ENCODE measurements at places on chromosomes 6 and 20.

DNA sequence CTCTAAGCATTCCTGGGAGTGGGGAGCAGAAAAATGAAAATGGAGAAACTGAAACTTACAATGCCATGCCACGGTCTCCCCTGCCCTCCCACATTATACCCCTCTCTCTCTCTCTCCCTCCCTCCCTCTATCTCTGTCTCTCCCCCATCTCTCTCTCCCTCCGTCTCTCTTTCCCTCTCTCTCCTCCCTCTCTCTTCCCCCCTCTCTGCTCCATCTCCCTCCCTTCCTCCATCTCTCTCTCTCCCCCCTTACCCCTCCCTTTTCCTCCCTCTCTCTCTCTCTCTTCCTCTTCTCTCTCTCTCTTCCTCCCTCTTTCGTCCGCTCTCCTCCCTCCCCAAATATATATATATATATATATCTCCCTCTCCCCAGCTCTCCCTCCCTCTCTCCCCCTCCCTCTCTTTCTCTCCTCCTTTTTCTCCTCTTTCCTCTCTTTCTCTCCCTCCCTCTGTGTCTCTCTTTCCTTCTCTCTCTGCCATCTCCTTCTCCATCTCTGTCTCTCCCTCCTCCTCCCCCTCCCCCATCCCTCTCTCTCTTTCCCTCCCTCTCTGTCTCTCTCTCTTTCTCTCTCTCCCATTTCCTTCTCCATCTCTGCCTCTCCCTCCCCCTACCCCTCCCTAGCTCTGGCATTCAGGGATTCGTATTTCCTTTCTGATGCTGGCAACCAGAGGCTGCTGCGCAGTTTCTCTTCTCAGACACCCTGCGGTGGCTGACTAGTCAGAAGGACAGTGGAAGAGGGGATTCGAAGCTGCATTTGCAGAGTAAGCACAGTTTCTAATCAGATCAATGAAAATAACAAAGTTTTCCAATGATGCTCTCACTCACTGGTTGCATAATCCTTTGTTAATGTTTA is 13.9 kb upstream of the VAPB start:
- DNase-seq, result no peak

GRCh38 chr6:54100411-54101006 is 10.7 kb upstream of the MLIP start:
- no peak for DNase-seq

- DNase-seq, result no peak
These were observed 28.3 kb upstream of the TLDC2 start for GRCh38 chr20:36847710-36848040.

GRCh38 chr6:131177996-131178395 is 42.7 kb downstream of the AKAP7 start:
- no peak for DNase-seq

DNA sequence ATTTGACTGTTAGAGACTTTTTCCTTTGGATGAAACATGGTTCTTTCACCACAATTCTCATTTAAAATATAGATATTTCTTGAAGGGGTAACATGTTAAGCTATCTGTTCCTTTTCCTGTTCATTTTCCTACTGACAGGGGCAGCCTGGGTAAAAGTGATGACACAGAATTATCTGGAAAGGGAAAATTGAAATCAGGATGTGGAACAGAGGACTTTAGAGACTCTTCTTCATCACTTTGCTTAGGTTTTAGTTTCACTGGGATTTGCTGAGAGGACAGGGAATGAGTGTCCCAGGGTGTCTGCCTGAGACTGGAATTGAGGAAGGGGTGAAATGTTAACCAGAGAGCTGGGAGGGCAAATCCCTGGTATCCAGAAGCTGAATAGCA is 116.0 kb downstream of the RNF144B start:
- DNase-seq, result no peak
